ENCODE measurements at places on chromosomes 13 and 19.

DNA sequence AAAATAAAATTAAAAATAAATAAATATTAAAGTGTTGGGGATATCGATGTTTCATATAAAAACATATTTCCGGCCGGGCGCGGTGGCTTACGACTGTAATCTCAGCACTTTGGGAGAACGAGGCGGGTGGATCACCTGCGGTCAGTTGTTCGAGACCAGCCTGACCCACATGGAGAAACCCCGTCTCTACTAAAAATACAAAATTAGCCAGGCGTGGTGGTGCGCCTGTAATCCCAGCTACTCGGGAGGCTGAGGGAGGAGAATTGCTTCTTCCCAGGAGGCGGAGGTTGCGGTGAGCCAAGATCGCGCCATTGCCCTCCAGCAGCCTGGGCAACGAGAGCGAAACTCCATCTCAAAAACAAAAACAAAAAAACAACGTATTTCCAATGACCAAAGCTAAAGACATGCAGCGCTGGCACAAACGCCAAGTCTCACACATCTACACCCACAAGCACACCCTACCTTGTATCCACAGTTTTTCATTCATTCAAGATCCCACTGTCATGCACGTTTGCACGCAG lies 907 bp downstream of the ZNF569 start:
- DNase-seq = no peak

DNA sequence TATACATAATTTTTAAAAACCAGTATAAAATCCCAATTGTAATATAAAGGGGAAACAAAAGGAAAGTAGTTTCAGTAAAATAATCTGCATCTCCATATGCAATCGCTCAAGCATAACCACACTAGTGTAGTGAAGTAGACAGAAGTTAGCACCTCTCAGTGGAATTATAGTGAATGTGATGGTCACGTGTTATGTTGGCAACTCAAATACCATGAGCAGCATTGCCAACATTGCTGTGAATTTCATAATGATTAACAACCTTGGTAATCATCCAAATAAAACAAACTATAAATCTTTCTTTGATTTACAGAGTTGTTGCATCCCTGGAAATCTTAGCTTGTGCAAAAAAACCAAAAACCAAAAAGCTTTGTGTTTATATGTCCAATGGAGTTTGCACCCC lies 77.3 kb upstream of the SIAH3 start:
- no peak for DNase-seq

DNA sequence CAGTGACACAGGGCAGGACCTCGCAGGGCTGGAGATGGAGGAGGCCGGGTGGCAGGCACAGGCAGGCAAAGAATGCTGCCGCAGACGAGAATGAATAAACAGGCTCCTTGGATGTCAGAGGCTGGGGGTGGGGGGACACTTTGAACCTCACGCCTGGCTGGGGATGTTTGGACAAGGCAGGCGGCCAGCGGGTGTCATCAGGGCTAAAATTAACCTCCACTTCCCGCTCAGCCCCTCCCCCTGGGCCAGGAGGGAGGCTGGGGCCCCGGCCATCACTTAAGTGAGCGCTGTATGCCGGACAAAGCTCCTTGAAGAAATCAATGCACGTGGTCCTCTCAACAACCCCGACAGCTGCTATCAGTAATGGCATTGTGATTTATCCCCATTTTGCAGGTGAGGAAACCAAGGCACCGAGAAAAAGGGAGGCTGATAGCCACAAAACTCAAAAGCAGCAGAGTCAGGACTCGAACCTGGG lies 10.3 kb upstream of the FUT5 start:
- DNase-seq = no peak

DNA sequence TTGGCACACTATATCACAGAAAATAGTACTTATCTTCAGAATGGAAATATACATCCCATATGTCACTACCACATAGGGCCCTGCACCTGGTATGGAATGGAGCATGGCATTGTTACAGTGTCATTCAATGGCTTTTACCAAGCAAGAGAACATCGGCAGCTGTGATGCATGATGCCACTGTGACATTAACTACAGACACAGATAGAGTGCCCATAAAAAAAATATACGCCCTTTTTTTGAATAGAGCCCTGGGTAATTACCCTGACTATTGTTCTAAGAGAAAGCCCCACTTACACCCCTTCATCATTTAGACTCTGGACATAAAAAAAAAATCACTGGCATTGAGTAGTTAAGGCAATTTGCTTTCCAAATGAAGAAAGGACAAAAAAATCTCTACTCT lies 320.3 kb downstream of the DNAJC15 start:
- no peak for DNase-seq

DNA sequence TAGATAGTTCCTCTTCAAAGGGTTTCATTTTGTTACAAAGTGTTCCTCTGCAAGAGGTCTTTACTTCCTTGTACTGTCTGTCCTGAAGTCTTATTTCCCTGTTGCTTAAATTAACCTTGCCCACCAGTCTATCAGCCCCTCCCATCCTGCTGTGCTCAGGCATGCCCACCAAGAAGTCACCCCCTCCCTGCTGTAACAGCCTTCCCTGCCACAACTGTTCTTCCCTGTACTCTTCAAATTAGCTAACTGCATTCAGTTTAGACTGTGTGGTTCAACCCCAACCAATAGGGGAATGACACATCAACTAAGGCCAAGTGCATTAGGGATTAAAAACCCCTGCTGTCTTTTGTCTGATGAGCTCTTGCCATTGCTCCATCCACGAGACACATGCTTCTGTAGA lies 34.4 kb upstream of the ZNF562 start:
- no peak for DNase-seq

GRCh38 chr19:22806418-22806817 lies 22.5 kb upstream of the ZNF99 start:
- no peak for DNase-seq

GRCh38 chr13:101204270-101205020 lies 211.9 kb downstream of the NALCN start:
- DNase-seq = no peak

- no peak for DNase-seq
Measured at GRCh38 chr19:8831373-8831772, 731 bp downstream of the ZNF558 start.

DNA sequence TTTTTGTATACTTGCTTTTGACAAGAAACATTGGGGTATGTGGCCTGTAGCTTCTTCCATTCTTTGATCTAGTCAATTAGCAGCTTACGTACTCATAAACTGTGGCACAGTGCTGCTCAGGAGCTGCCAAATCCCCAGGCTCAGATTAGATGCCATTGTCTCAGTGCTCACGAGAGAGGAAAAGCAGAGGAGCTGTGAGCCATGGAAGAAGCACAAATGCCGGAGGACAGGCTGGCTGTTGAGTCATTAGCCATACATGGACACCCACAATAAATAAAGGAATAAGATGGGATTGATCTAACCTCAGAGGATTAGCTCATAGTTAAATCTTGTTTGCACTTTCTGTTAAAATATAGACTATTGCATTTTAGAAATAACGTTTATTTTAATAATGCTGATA lies 121.7 kb downstream of the POSTN start:
- no peak for DNase-seq

DNA sequence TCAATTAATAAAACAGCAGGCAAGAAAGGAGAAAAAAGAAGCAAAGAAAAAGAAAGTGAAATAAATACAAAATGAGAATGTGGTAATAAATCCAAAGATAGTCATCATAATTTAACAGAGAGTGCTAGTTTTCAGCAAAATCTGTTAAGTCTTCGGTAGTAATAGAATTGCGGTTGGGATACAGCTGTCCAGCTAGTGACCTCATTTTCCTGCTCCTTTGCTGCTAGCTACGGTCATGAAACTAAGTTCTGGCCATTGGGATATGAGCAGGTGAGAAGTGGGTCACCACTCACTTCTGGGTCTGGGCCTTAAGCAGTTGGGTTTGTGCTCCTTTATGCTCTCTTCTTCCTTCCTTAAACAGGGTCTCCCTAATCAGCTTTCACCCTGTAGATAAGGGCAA lies 11.7 kb upstream of the DGKH start:
- DNase-seq = no peak

Data from HL-60 (cell line).